ENCODE measurements at places on chromosomes 16 and 17.

DNA sequence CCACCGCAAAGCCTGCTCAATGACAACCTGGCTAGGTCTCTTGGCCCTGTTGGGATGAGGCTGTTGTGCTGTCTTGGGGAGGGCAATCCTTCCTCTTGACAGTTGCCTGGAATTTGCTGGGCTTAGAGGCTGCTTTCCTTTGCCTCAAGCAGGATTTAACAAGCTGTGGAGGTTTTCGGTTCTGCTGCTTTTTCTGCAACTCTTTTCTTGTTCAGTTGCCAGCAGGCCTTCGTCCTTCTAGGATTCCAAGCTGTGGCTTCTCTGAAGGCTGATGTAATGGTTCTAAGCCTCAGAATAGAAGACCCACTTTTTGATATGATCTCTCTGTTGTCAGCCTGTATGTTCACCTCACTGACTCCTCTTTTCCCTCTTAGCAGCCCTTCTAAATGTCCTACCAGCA lies 149.5 kb upstream of the HS3ST4 start:
- no peak for DNase-seq

- DNase-seq: no peak
These were observed 4.4 kb downstream of the SMG6 start for GRCh38 chr17:2299136-2299535.

DNA sequence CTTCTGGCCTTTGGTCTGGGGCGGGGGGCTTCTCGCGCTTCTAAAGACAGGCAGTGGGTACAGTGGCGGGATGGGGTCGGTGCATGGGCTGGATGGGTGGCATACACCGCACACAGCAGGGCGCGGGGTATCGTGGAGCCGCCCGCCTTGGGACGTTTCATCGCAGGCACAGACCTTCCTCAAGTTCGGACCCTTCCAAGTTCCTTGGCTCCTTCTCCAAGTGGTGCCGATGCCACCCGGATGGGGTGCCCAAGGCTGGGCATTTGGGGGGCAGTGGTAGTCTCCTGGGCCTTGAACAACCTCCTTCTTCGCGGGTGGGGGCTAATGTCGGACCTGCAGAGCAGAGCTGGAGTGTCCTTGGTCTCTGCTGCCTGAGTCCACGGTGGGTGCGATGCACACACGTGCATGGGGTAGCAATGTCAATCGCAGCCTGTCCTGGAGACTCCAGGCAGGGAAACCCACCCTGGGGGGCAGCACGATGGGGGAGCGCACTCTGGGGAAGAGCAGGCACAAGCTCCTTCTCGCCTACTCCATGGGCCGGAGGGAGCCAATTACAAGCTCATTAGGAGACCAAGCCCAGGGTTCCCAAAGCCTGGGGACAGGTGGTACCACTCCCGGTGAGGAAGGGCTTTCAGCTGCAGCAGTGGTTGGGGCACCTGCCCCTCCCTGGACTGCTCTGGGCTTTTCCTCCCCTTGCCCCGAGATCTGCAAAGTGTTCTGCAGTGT lies 686 bp upstream of the MTSS2 start:
- DNase-seq: no peak

DNA sequence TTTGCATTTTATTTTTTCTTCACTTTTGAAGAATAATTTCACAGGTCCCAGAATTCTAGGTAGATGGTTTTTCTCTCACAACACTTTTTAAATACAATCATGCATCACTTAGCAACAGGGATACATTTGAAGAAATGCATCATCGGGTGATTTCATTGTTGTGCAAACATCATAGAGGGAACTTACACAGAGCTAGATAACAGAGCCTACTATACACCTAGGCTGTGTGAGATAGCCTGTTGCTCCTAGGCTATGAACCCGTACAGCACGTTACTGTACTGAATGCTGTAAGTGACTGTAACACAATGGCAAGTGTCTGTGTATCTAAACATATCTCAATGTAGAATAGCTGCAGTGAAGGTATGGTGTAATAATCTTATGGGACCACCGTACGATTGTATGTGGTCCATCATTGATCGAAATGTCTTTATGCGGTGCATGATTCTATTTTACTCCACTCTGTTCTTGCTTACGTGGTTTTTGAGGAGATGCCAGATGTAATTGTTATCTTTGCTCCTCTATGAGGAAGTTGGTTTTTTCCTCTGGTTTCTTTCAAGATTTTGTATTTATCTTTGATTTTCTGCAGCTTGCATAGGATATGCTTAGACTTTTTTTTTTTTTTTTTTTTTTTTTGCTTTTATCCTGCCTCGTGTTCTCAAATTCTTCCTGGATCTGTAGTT lies 35.5 kb upstream of the TMEM92 start:
- no peak for DNase-seq

DNA sequence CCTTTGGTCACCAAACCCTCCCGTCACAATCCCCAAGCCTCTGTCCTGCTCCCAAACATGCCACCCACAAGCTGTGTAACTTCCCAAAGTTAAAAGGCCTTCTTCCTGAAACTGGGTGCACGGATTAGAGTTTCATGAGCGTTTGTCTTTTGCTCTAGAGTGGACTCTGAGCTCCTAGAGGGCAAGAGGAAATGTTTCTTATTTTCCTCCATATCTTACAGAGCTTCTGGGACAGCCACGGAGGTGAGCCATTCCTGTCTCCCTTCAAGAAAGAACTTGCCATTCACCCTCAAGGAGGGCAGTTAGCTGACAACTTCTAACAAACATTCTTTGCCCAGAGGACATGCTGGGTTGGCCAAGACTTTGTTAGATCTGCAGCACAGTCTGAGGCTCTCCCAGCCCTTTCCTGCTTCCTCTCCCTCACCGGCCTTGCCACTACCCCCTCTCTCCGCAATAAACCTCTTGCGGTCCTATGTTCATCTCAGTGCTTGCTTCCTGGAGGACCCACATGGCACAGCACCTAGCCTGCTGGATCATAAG lies 2.6 kb upstream of the MYCBPAP start:
- DNase-seq: no peak

- no peak for DNase-seq
These were observed 54.8 kb downstream of the SLFN5 start for GRCh38 chr17:35297666-35298065.
